Activated T-cell treated with anti-CD3 and anti-CD28 coated beads for 4 hours (primary cell): ENCODE measurements at places on chromosomes 7 and 10.

GRCh38 chr10:99769706-99770105, 12.7 kb upstream of the ABCC2 start:
- no peak for DNase-seq

- no peak for DNase-seq
These were observed 13.1 kb downstream of the RBP3 start for GRCh38 chr10:47361293-47361692.

DNA sequence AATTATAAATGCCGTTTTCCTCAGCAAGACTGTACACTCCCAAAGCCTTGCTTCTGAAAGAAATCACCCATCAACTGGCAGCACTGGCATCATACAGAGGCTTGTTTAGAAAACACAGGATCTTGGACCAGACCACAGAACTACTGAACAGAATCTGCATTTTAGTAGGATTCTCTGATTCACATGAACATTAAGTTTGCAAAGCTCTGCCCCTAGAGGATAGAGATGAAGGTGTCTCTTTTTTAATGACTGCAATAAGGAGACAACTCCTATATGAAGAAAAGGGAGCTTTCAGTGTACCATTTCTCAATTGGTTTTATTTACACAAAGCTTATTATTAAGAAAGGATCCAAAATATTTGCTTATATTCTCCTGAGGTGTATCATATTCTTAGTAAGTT, 172.7 kb downstream of the AGMO start:
- DNase-seq = no peak

- DNase-seq = no peak
These were observed 174.8 kb upstream of the FZD1 start for GRCh38 chr7:91089382-91089963.

GRCh38 chr7:155227788-155228458, 69.8 kb upstream of the INSIG1 start:
- no peak for DNase-seq

DNA sequence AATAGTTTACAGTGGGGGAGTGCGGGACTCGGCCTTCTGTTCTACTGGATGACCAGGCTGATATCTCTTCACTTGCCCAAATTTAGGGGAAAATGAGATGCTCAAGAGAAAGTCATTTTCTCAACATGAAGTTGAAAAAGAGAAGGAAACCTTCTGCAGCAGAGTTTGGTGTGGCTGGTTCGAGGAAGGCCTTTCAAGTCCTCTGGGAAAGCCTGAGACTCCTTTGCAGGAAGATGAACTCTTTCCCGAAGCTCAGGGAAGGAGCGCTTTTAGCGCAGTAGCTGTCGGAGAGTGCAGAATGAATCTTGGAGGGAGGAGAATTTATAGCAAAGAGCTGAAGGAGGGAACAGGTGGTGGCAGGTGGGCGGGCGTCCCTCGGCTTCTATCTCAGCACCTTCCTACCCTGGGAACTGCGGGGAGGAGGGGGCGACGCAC, at the start of gene ATOH7:
Gene ATOH7 (minus strand): TSS at position 297 of the 435 bp plus-strand sequence. CDS start 436 bp downstream, outside the sequence.
- DNase-seq = no peak
